ENCODE measurements at places on chromosomes 5 and 9.

DNA sequence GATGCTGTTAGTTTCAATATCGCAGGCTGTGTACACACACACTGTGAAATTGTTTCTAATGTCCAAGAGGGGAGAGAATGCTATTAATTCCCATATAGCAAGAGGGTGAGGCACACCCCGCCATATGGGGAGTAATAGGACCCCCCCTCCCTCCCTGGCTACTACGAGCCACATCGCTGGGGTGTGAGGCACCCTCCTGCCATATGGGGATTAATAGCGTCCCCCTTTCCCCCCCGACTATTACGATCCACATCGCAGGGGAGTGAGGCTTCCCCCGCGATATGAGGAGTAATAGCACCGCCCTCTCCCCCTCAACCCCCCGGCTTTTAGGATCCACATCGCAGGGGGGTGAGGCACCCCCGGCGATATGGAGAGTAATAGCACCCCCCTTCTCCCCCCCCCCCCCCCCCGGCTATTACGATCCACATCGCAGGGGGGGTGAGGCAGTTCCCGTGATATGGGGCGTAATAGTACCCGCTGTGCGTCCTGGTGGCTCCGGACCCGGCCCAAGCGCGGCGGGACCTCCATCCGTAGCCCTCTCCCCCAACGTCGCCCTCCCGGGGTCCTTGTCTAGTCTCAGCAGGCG lies 494 bp upstream of the STK32A start:
- no peak for DNase-seq

GRCh38 chr9:69744688-69745380 lies 15.0 kb downstream of the PTAR1 start:
- DNase-seq = no peak

DNA sequence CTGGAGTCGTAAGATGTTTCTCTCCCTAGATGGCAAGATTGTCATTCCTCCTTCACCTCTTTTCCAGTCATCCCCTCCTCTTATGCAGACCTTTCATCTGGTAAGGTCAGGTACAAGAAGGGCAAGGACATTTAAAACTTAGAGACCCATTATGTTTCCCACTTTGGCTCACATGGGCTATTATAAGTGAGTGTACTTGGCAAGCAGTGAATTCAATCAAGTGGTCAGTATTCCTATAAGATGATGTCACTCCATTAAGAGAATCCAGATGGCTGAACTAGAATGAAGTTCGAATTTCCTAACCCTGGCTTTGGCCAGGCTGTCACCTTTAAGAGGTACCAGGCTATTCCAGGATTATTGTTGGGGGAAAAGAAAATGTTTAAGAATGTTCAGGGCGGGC lies 32.2 kb downstream of the ZNF131 start:
- no peak for DNase-seq

DNA sequence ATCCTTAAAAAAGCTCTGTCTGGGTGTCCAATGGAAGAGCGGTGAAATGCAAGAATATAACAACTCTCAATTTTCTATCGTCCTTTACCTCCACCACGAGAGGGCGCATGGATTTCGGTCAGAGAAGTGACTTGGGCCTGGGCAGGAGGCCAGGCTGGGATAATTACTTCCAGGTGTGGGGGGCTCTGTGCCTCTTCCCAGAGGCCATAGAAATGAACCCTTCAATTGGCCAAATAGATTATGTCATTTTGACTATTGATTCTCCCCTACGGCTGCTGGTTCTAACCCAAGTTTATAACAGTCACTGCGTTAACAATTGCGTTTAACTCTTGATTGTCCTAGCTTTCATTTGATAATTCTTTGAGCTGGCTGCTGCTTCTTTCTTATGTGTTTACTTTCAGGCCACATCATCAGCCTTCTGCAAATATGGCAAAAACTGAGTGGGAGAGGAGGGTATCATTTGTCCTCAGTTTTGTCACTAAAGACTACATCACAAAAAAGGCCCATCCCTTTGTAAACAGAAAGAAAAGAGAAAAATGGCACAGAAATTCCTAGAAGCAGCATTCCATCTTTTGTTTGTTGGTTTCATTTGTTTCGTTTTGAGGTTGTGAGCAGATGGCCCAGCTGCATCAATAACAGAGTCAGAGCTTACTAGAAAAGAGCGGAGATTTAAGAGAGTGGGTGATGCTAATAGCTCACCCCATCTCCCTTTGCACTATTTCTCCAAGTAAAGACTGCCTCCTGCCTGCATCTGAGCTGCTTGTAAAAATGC lies 45.4 kb upstream of the ZFR start:
- peak; percentile 93 for DNase-seq

GRCh38 chr9:119963258-119963797 lies 594.1 kb upstream of the BRINP1 start:
- no peak for DNase-seq

DNA sequence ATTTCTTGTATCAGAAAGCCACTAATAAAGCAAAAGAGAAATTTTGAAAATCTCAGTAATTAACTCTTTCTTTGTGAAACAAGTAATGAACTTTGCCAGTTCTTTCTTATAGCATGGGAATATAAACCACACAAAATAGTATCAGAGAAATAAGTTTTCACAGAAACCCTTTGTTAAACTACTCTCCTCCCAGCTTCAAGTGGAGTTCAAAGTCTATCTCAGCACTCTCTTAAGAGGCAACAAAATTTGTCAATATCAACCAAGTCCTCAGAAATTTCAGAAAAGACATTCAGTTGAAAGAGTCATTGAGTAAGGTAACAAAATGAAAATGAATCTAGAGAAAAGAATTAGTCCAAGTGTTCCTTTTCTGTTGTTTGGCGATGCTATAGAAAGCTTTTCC lies 89.3 kb downstream of the NTRK2 start:
- DNase-seq = no peak

DNA sequence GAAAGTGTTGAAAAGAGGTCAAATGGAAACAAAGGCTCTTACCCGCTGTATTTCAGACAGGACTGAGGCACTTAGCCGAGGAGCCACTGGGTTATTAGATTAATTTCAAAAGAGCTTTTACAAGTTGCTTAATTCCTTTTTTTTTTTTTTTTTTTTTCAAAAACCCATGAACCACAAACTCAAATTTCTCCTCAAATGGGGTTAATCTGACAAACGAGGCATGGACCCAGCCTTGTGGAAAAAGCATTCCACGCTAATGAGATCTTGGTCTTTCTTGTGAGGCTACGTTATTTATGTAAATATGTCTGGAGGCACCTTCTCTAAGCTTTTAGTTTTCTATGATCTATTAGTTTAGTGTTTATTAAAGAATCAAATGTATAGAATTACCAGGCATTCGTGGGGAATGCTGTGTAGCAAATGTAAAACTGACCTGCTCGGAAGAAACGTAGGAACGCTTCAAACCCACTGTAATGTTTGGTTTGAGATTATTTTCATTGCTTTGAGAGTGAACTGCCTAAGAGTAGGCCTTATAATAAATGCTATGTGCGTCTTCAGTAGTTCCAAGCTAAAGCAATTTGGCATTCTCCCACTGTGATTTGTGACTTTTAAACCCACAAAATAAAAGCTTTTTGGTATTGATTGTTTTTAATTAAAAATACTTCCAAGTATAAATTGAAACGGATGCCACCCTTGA lies 134.7 kb downstream of the CDH6 start:
- DNase-seq = peak; percentile 41

GRCh38 chr5:166834246-166834645 lies 1457.2 kb upstream of the WWC1 start:
- no peak for DNase-seq

DNA sequence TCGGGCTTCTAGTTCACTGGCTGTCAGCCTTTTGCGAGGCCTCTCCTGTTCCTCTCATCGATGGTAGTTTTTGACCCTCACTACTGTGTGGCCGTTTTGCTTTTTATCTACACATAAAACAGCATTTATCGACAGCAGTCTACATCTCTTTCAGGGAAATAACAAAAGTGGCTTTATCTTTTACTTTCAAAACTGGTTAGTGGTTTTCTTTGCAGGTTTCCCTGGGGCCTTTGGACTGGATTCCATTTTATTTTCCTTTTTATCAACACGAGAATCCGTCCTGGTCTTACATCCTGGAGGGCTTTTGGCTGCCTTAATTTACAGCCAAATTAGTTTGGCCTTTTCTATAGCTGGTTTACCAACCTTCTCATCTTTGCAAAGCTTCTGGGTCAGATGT lies 793 bp upstream of the PKD2L2 start:
- peak; percentile 36 for DNase-seq

DNA sequence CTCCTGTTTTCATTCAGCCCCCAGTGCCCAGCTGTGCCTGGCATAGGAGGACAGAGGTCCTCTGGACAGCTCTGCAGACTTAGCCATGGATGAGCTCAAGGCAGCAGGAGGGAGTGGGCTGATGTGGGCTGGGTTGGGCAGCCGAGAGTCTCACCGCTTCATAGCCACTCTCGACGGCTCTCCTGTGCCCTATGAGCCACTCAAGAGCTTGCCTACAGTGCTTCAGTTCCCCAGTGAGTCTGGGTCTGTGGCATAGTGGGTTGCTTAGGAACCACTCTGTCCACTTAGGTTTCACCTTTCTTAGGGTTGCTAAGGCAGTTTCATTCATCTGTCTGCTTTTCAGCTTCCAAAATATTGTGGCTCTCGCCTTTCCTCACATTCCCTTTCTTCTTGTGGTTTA lies 296.8 kb downstream of the ICE1 start:
- no peak for DNase-seq

- DNase-seq = no peak
Observed at GRCh38 chr9:82781921-82782392, 281.0 kb downstream of the RASEF start.

DNA sequence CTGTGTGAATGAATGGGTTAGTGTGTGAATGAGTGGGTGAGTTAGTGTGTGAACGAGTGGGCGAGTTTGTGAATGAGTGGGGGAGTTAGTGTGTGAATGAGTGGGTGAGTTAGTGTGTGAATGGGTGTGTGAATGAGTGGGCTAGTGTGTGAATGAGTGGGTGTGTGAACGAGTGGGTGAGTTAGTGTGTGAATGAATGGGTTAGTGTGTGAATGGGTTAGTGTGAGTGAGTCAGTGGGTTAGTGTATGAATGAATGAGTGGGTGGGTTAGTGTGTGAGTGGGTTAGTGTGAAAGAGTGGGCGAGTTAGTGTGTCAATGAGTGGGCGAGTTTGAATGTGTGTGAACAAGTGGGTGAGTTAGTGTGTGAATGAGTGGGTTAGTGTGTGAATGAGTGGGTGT lies 35.5 kb downstream of the NKD2 start:
- no peak for DNase-seq

GRCh38 chr5:138677782-138678181 lies 75.4 kb upstream of the CTNNA1 start:
- DNase-seq = no peak

GRCh38 chr5:157959370-157959769 lies 100.4 kb upstream of the CLINT1 start:
- DNase-seq = no peak

DNA sequence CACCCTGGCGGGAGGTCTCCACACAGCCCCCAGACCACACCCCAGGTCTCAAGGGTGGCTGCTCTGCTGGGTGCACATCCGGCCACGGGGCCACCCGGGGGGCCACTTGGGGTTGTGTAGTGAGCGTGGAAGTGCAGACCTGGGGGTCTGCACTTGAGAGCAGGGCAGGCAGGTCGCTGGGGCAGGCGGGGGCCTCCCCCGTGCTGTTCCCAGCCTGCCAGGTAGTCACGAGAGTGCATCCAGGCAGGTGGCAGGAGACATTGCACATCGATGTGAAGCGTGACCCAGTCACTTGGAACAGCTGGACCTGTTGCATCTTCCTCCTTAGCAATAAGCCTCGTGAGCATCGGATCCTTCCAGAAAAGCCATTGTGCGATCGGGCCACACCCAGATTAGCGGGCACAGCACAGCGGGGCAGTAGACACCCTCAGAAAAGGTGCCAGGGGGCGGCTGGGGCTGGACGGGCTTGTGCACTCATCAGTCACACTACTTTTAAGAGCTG lies 4.8 kb upstream of the ENTPD8 start:
- no peak for DNase-seq

DNA sequence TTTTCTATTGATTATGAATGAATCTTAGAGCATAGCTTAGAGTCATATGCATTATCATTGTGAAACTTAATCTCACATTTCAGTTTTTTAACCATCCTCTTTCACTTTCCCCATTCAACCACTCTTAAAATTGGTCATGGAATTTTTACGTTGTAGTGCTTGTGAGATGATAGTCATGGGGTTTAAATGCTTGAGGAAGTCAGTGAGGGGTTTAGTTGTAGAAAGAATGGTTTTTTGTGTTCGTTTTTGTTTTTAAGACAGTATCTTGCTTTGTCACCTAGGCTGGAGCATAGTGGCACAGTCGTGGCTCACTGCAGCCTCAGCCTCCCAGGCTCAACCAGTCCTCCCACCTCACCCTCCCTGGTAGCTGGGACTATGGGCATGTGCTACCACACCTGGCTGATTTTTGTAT lies 19.6 kb downstream of the UGCG start:
- no peak for DNase-seq

GRCh38 chr9:126171641-126172040 lies 155.0 kb upstream of the MVB12B start:
- DNase-seq = no peak

GRCh38 chr9:107584944-107585343 lies 95.4 kb upstream of the KLF4 start:
- no peak for DNase-seq

GRCh38 chr9:129122133-129122532 lies 10.9 kb downstream of the PTPA start:
- no peak for DNase-seq

DNA sequence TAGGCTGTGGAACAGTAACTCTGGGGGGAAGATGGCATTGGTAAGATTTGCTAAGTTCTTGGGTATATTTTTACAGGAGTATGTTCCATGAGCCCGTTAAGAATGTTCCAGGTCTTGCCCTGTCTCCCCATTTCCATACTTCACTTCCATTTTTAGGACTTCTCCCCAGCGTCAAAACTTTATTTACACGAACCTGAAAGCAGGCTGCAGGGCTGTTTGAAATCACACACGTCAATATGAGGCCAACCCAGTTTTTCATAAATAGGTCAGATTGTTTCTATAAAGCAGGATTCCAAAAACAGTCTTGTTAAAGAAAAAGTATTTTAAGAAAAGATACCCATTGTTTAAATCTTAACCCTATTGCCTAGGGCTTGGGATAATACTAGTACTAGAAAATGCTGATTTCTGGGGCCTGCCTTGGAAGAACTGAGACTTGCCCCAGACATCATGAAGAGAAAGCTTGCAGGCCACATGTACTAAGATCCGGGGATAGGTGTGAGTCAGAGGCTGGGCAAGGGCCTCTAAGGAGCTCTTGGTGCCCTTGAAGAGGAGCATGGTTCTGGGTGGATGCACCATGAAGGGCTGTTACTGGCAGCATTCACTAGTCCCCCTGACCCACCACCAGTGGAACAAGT lies 24.2 kb downstream of the TRIO start:
- no peak for DNase-seq

- no peak for DNase-seq
Observed at GRCh38 chr9:32603914-32604852, 31.2 kb upstream of the NDUFB6 start.

- DNase-seq = no peak
Observed at GRCh38 chr9:106675780-106676179, 187.2 kb upstream of the ZNF462 start.

Measured in HAP-1 (cell line).